Mesendoderm (in vitro differentiated cells): ENCODE measurements at places on chromosomes 12 and 14.
A peak's percentile ranks its signal among the peaks of the same experiment; 100 is the strongest.

- no peak for DNase-seq
These were observed 104.3 kb downstream of the FLRT2 start for GRCh38 chr14:85634205-85634604.

GRCh38 chr12:1584326-1584725 lies 10.1 kb downstream of the FBXL14 start:
- DNase-seq: no peak

GRCh38 chr14:93629643-93630042 lies 158.6 kb downstream of the PRIMA1 start:
- peak; percentile 59 for DNase-seq

- peak; percentile 67 for DNase-seq
These were observed 822.9 kb downstream of the VRK1 start for GRCh38 chr14:97620066-97620465.

DNA sequence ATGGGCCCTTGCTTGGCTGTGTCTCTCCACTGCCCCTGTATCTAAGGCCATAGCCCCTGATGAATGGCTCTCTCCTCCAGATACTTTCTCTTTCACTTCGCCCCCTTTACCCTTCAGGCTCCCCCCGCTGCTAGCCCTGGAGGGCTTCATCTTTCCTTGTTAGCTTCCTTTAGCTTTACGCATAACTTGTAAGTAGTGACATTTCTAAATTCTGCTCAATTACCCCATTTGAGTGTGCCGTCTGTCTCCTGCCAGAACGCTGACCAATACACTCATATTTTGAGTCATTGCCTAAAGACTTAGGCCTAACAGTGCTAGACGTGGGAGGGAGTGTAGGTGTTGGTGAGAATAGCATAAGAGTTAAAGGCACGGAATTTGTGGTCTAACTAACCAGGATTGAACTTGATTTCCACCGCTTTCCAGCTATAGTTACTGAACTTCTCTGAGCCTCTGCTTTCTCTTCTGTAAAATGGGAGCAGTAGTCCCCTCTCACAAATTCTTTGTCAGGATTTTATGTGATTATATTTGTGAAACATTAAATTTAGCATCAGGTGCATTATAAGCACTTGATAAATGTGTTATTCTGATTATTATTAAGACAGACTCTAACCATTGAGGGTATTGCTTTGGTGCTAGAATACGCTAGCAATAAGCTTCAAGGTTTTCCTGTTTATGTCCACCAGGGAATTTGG lies 129.3 kb downstream of the ZFP36L1 start:
- DNase-seq: no peak
